ENCODE measurements at places on chromosomes 4 and X.

- no peak for DNase-seq
Observed at GRCh38 chr4:109211671-109212070, 90.8 kb downstream of the COL25A1 start.

- DNase-seq: no peak
Observed at GRCh38 chr4:124940387-124940786, 227.9 kb upstream of the ANKRD50 start.

DNA sequence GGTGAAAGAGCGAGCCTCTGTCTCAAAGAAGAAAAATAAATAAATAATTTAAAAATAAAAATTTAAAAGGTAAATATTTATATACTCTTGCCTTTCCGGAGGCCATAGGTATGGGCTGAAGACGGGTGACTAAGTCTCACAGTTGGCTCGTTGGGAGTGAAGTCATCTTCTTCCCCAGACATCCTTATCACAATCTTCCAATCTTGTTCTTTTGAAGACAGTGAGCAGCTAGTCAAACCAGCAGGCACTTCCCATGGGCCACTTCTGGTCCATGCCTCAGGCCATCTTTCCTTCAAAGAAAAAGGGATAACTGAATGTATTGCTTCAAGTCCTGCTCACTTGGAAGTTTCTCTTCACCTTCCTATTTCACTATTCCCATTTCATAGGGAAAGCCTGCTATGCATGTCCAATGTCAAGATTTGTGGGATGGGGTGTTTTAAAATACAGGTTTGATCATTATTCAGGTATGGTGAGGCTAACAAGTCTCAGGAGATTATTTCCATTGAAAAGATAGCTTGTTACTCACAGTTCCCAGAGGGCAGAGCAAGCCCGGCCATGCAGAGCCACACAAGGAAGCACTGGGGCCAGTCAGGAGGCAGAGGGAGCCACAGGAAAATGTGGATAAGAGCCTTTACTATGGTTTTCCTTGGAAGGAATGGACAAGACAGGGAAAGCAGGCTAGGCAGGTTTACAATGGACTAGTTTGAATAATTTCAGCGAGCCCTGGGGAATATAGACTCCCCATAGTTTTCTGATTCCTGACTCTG is 33.3 kb upstream of the VCX2 start:
- DNase-seq: no peak

GRCh38 chrX:38500866-38501265 is 60.5 kb upstream of the TSPAN7 start:
- DNase-seq: no peak

- DNase-seq: no peak
Observed at GRCh38 chrX:137916090-137916746, 350.3 kb downstream of the ZIC3 start.

DNA sequence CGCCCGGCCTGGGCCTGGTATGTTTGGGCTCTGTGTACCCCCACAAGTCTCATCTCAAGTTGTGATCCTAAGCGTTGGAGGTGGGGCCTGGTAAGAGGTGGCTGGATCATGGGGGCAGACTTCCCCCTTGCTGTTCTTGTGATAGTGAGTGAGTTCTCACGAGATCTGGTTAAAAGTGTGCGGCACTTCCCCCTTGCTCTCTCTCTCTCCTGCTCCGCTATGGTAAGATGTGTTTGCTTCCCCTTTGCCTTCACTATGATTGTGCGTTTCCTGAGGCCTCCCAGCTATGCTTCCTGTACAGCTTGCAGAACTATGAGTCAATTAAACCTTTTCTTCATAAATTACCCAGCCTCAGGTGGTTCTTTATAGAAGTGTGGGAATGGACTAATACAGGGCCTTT is 53.0 kb downstream of the CHST7 start:
- no peak for DNase-seq

GRCh38 chr4:127445471-127445870 is 187.3 kb upstream of the INTU start:
- no peak for DNase-seq

GRCh38 chr4:107951551-107951950 is 20.2 kb downstream of the CYP2U1 start:
- DNase-seq: no peak
